ENCODE measurements at places on chromosomes 5 and 9.

GRCh38 chr9:6902423-6902822, 144.7 kb downstream of the KDM4C start:
- no peak for DNase-seq

- DNase-seq = no peak
Observed at GRCh38 chr9:33846231-33846630, 29.3 kb downstream of the UBE2R2 start.

DNA sequence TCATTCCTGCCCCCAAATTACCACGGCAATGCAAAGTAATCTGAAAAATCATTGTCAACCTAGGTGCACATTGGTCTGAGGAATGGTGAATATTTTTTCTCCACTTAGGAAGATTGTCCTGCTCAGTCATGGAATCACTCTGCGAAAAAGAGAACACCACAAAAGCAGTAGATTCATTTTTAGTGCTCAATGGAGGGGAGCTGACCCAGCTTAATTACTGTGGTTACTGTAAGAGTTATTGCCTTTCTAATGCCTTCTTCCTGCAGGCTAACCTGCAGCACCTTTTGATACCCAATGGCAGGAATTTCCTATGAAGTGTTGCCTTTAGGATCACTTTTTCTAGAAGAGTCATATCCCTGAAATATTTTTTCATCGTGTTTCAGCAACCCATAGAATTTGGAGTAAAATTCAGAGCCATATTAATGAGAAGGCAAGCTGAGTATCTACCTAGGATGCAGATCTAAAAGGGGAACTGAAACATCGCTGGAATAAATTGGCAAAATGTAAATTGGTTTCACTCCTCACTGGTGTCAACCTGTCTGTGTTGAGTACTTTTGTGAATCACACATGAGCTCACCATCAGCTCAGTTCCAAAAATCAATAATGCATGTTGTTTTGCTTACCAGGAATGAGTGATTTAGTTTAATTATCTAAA, 464.5 kb downstream of the CSNK1G3 start:
- no peak for DNase-seq

GRCh38 chr5:132064140-132064539, 3.7 kb downstream of the IL3 start:
- no peak for DNase-seq

GRCh38 chr9:115845648-115846312, 307.8 kb upstream of the PAPPA start:
- no peak for DNase-seq

DNA sequence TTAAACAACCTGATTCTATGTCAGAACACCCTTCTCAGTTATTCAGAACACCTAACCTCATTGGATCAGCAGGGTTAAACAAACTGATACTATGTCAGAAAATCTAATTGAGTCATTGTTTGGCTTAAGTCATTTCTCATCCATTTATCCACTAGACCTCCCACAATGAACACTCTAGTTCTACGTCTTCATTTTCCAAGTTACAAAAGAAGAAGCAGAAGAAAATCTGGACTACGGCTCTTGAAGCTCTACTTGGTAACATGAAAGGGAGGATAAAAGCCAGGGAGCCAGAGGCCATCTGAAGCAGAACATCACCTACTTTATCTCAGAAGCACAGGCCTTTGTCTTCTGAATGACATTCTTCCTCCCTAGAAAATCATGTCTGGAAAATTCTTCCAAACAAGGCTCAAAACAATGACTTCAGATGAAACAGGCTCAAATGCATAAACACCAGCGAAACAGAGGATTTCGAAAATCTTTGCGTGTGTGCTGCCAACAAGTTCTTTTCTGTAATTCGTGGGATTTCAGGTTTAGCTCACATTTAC, 35.4 kb upstream of the TGFBI start:
- no peak for DNase-seq

- no peak for DNase-seq
Observed at GRCh38 chr5:171644536-171644935, 141.1 kb upstream of the SMIM23 start.

GRCh38 chr5:153700940-153701339, 210.5 kb downstream of the GRIA1 start:
- no peak for DNase-seq

- DNase-seq = peak; percentile 67
Observed at GRCh38 chr9:98775831-98776441, 20.4 kb downstream of the ANKS6 start.

GRCh38 chr5:76489877-76490688, 87.0 kb downstream of the IQGAP2 start:
- DNase-seq = no peak

- DNase-seq = no peak
Observed at GRCh38 chr5:124234022-124234769, 512.2 kb downstream of the ZNF608 start.

GRCh38 chr5:80864109-80864508, 96.1 kb upstream of the RASGRF2 start:
- DNase-seq = no peak

- DNase-seq = no peak
Observed at GRCh38 chr9:95754533-95755420, 120.7 kb upstream of the ERCC6L2 start.

DNA sequence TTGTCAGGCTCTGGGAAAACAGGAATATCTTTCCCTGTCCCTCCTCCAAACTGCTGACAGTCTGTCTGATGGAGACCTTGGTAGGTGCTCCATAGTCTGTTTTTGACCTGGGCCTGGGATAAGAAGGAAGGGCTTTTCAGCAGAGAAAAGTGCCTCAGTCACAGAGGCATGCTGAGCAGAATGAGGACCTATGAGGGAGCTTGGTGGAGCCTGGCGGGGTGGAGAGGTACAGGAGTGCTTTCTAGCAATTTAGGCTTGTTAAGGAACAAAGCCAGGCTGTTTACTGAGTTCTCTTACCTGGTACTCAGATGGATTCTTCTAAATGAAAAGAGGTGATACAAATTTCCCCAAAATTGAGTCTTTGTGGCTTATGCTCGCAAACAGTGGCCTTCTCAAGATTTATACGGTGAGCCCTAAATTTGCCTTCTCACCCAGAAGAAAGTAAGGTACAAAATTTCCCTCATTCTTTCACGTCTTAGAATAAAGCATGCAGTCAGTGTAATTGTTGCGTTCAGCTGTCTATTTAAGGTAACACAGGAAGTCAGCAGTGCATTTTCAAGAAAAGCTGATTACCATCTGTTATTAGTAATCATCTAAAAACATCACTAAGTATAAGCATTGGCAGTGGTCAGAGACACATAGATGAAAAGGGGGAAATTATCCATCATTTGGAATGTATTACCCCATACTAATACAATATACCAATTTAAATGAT, 28.6 kb upstream of the IL13 start:
- no peak for DNase-seq

GRCh38 chr9:69554945-69555344, 117.2 kb downstream of the APBA1 start:
- DNase-seq = no peak

GRCh38 chr9:70385426-70385825, 29.0 kb downstream of the KLF9 start:
- no peak for DNase-seq

- DNase-seq = no peak
Observed at GRCh38 chr9:112032743-112033142, 136.1 kb downstream of the UGCG start.

DNA sequence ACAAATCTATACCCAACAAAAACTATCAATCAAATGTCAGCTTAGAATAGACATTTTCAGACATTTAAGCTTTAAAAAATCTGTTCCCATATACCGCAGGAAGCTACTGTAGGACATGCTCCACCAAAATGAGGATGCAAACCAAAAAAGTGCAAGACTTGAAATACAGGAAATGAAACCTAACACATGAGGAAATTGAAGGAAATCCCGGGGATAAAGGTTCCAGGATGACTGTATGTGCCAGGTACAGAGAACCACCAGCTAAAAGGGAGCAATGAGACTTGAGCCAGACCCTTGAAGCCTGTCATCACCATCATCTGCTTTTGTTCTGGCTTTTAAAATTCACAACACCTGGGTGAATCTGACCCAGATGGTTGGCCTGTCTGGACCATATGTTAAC, 21.4 kb downstream of the DIAPH1 start:
- no peak for DNase-seq

DNA sequence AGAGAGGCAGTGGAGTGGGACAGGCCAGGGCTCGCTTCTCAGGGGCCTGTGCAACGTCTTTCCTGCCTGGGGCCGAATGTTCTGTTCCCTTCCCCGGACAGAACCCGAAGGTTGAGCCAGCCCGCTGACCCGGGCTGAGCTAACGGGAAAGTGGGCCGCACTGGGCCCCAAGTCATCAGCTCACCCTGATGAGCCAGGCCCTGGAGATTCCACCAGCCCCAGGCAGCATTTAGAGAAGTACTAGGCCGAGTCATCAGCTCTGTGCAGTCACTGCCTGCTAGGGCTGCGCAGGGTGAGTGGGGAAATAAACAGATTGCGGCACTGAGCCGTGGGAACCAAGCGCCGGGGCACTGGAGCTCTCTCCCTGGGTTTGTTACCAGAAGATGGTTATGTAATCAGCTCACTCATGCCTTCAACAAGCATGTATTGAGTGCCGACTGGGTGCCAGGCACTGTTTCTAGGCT, 29.1 kb upstream of the DUSP1 start:
- DNase-seq = no peak

GRCh38 chr5:143400541-143401226, 2.8 kb downstream of the NR3C1 start:
- no peak for DNase-seq

- DNase-seq = no peak
Observed at GRCh38 chr5:124121198-124121597, 609.2 kb downstream of the CSNK1G3 start.

DNA sequence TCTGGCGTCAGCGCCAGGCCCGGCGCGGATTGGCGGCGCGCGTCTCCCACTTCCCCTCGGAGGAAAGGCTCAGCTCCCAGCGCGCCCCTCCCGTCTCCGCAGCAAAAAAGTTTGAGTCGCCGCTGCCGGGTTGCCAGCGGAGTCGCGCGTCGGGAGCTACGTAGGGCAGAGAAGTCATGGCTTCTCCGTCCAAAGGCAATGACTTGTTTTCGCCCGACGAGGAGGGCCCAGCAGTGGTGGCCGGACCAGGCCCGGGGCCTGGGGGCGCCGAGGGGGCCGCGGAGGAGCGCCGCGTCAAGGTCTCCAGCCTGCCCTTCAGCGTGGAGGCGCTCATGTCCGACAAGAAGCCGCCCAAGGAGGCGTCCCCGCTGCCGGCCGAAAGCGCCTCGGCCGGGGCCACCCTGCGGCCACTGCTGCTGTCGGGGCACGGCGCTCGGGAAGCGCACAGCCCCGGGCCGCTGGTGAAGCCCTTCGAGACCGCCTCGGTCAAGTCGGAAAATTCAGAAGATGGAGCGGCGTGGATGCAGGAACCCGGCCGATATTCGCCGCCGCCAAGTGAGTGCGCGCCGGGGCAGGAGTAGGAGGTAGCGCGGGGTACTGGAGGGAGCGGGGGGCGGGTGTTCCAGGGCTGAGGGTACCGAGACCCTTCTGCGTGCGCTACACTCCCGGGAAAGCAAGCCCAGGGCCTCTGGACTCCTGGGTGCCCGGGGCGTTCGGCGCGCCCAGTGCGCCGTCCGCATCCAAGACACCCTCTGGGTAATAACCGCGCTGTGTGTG, at the start of gene MSX2:
MSX2 (plus strand) TSS at position 99 of the 777 bp plus-strand sequence; CDS start at position 177, 78 bp downstream.
- no peak for DNase-seq

- DNase-seq = no peak
Observed at GRCh38 chr5:161637591-161637990, 47.9 kb upstream of the GABRA6 start.

- no peak for DNase-seq
Observed at GRCh38 chr5:159332800-159333544, 2.7 kb upstream of the IL12B start.

- no peak for DNase-seq
Observed at GRCh38 chr9:124257844-124258606, at the start of gene NEK6. NEK6 (plus strand) TSS chr9:124257949; CDS start chr9:124301965, 44,016 bp downstream.

DNA sequence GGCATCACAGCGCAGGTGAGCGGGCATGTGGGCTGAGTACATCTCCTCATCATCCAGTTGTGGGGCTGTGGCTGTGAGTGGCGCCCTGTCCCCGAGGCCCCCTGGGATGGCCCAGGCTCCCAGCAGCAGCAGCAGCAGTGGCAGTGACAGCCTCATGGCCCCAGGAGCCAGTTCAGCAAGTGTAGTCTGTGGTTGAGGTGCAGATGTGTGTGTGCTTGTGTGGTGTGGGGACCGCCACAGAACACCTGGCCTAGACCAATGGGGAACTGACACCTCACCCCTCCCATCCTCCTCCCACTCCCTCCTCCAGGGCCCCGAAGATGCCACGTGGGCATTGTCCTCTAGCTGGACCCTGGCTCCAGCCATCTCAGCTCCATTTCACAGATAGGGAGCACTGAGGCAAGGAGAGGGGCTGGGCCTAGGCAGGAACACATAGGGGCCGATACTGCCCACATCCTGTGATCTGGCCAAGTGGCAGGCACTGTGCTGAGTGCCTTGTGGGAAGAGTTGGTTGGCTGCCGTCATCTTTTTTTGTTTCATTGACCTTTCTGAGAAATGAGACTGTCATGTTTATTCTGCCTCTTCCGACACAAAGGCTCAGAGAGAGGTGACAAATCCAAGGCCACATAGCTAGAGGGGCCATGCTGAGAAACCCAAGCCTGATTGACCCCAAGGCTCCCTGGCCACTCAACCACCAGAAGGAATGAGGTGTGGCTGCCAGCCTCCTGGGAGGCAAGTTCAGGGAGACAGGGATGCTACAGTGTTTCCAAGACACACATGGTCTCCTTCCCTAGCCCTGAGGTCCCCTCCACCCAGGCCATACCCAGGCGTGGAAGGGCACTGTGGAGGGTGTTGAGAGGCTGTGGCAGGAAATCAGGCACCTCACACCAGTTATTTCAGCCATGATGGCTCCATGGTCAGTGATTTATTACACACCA, at the start of gene MZB1:
MZB1 (minus strand) TSS at position 213 of the 938 bp plus-strand sequence; CDS start at position 156, 57 bp downstream.
- no peak for DNase-seq

DNA sequence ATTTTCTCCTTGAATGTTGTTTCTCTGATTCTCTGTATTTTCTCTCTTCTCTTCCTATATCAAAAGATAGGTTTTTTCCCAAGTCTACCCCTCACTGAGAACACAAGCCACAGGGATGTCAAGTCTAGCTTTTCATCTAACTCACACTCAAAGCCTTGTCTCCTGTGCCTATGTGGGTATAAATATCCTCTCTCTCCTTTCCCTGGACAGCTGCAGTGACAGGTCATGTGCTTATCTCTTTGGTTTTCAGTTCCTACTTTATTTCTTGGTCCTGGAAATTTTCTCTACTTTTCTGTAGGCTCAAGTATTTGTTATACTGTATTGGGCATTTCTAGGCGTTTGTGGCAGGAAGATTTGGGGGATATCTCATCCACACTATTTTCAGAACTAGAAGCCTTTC, 182.4 kb upstream of the MVB12B start:
- no peak for DNase-seq

- no peak for DNase-seq
Observed at GRCh38 chr5:158868546-158868945, 231.2 kb downstream of the EBF1 start.

GRCh38 chr5:149162401-149163084, 21.2 kb downstream of the ABLIM3 start:
- peak; percentile 75 for DNase-seq

GRCh38 chr5:84286662-84287061, 98.0 kb downstream of the EDIL3 start:
- no peak for DNase-seq

- no peak for DNase-seq
Observed at GRCh38 chr5:149141224-149141956, at the start of gene ABLIM3. ABLIM3 (plus strand) TSS chr5:149141493; CDS start chr5:149142096, 603 bp downstream.

- no peak for DNase-seq
Observed at GRCh38 chr9:22079873-22080341, 70.8 kb upstream of the CDKN2B start.

Data from HepG2 (cell line).